Stimulated activated CD8-positive, alpha-beta memory T cell treated with anti-CD3 and anti-CD28 coated beads, Interleukin-2, amount 100 ng/mL, for 48 hours (primary cell): ENCODE measurements at places on chromosomes 4 and X.
A peak's percentile ranks its signal among the peaks of the same experiment; 100 is the strongest.

DNA sequence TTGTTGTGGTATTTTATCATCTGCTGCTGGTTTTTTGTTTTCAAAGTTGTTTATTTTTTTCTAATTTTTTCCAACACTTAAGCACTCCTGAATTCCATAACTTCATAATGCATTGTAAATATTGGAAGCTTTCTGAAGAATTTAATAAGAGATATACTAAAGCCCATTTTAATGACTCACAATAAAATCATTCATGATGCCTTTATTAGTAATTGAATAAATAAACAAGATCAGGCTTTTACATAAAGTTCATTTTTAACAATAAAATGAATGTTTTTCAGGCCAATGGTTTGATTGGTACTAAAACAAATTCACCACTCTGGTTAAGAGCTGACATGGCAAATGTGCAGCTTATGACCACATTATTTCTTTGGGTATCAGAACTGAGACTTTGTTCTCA, 408.2 kb upstream of the SMIM31 start:
- no peak for DNase-seq

GRCh38 chrX:154371017-154371788, 3.2 kb downstream of the FLNA start:
- peak; percentile 88 for DNase-seq

DNA sequence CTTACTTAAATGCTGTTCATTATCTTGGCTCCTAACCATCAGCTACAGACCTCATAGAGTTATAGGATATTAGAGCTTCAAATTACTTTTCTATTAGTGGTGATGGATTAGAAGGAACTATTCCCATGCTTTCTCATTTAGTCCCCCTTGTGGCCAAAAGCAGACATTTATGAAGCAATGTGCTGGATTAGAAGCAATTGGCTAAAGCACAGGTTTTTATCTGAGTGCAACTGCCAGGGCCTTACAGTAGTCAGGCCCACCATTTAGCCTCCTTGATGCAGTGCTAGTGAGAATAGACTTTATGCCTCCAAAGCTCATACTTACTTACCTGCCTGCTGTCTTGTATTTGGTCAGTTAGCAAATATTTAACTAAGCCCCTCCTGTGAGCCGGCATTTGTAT, 93.0 kb downstream of the TSPAN7 start:
- no peak for DNase-seq

DNA sequence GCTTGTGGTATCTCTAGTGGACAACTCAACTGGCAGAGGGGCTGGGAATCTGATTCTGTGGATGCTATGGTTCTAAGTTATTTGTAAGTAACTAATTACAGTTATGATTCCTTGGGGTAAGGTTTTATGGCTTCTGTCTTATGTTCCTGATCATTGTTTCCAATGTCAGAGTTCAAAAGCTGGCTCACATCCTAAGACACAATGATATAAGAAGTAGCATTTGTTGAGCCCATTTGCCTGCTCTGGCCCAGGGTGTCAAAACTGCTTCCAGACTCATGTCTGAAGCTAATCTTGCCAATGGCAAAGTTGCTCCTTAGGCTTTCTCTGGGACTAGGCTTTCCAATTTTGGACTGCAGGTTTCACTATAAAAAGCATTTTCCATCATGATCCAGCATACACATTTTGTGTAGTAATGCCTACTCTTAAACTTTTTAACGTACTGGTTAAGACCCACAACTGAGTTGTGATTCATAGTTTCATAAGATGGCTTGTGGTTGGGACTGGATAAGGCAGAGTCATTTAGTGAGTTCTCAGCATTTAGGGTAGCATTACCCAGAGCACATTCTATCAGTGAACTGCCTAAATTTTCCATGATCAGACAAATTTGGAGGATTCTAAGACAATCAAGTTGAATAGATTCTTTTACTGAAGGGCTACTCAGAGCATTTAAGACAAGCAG, 50.0 kb downstream of the CCNI start:
- no peak for DNase-seq

GRCh38 chr4:141347684-141348083, 127.0 kb downstream of the ZNF330 start:
- no peak for DNase-seq

DNA sequence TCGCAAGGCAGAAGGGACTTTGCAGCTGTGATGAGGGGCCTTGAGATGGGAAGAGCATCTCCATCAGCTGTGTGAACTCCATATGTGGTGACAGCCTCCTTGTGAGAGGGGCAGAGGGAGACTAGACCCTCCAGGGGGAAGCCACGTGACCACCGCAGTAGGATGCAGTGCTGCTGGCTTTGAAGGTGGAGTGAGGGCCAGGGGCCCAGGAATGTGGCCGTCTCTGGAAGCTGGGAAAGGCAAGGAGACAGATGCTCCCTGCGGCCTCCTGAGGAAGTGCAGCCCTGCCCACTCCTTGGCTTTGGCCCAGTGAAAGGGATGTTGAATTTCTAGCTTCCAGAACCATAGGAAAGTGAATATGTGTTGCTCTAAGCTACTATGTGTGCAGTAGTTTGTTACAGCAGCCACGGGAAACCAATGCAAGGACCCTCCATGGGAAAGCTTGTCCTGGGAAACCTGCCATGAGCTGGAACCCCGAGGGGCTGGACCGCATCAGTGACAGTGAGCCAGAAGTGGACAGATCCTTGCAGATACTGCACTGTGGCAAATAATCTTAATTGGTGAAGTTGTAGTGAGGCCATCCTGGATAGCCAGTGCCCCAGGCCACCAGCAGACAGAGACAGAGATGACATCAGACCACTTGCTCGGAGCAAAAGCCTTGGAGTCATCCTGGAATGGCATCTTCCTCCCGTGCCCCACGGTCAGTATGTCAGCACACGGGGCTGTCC, 35.4 kb upstream of the SORCS2 start:
- DNase-seq = no peak

DNA sequence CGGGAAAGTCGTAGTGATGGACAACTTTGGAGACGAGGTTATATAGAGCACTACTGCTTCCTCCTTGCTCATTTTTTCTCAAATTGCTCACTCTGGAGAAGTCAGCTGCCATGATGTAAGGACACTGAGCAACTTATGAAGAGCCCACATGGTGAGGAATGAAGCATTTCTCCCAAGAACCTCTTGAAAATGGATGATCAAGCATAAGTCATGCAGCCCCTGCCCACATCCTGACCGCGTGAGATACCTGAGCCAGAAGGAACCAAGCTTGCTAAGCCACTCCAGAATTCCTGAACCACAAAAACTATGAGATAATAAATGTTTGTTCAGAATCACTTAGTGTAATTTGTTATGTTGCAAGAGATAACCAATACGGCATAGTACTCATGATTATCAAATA, 42.8 kb downstream of the PDE5A start:
- DNase-seq = no peak

- DNase-seq = no peak
Measured at GRCh38 chrX:69524781-69525363, 20.7 kb downstream of the NALF2 start.
